ENCODE measurements at places on chromosomes 13 and 19.

DNA sequence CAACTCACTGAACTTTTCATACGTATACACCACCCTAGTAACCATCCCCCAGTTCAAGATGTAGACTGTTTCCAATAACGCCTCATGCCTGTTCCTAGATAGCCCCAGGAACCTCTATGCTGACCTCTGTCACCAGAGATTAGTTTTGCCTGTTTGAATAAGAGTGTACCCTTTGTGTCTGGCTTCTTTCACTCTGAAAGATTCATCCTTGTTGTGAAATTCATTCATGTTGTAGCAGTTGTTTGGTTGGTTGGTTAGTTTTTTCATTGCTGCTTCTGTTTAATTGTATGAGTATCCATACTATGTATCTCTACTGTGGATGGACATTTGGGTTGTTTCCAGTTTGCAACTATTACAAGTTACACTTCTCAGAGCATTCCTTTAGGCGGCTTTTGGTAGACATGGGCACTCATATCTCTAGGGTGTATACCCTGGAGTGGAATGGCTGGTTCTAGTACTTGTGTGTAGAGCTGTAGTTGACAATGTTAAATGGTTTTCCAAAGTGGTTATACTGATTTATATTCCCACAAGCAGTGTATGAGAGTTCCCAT lies 1.6 kb downstream of the RNASEH2B start:
- no peak for DNase-seq

DNA sequence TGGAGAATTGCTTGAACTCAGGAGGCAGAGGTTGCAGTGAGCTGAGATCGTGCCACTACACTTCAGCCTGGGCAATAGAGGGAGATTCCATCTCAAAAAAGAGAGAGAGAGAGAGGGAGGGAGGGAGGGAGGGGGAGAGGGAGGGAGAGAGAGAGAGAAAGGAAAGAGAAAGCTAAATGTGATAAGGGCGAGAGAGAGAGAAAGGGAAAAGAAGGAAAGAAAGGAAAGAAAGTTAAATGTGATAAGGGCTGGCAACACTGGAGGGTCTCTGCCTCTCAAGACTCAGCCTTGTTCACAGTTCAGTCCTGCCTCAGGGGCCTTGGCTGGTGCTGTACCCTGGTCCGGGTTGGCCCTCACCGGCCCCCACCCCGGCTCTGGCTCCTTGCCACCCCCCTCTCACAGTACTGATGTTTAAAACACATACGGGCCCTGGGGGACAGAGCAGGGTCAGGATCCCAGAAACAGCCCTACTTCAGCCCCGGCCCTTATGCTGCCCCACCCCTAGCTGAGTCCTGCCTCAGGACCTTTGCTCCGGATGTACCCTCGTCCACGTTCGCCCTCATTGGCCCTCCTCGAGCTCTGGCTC lies 3.5 kb downstream of the MAP1S start:
- DNase-seq, result no peak

- no peak for DNase-seq
Measured at GRCh38 chr19:29662604-29663404, 2.5 kb upstream of the PLEKHF1 start.

DNA sequence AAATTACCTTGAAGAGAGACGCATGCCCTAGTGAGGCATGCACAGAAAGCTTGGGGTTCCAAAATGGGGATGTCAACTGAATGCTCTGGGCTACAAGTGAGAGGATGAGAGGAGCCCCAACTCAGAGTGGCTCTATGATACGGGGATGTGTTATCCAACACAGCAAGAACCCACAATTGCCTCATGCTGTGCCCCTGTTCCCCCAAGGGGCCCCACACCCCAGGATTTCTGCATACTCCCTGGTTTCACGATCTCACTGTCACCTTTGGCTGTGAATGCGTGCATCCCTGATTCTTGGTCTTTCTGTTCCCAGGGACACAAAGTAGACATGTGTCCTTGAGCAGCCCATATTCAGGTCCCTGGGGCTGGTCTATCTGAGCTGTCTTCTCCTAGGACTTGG lies 29.3 kb downstream of the WDR88 start:
- no peak for DNase-seq

DNA sequence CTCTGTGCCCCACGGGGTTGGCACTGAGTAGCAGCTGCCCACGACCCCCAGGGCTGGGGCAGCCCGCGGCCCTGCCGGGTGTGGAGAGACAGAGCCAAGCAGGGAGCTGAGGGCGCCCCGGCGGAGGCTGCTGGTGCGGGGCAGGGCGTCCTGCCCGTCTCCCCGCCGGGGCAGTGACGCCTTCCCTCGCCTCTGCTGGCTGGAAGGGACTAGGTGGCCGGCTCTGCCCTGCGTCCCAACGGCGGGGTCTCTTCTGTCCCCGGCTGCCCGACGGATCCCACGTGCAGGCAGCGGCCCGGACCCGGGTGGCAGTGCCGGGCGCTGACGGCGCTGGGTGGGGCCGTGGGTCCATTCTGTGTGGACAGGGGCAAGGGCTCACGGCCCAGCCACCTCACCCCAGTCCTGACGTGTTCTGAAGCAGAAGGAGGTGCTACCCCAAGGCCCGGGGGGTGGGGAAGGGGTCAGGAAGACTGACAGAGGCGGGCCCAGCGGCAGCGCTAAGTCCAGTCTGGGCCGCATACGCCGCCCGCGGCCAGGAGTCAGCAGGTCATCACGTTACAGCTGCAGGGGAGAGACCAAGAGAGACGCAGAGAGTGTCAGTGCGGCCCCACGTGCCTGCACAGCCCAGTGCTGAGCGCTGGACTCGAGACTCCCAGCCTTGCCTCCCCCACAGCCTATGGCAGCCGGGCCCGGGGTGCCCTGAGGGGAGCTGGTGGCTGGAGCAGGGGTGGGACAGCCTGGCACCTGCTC lies 15.1 kb upstream of the PLPP2 start:
- no peak for DNase-seq

DNA sequence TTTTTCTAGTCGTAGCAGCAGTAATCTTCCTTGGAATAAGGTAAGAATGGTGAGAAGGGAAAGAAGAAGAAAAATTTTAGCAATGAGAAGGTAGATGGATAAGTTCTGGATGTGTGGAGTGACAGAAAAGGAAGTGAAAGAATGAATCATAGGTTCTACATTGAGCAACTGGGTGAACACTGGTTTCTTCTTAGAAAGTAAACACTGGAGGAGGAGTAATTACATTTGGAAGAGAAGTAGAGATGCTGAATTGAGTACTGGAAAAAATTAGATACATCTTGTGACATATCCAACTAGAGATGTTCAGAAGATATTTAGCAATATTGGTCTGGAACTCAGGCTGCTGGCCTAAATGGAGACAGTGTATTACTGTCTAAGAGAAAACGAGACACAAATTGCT lies 148.5 kb downstream of the GPC5 start:
- DNase-seq, result no peak

DNA sequence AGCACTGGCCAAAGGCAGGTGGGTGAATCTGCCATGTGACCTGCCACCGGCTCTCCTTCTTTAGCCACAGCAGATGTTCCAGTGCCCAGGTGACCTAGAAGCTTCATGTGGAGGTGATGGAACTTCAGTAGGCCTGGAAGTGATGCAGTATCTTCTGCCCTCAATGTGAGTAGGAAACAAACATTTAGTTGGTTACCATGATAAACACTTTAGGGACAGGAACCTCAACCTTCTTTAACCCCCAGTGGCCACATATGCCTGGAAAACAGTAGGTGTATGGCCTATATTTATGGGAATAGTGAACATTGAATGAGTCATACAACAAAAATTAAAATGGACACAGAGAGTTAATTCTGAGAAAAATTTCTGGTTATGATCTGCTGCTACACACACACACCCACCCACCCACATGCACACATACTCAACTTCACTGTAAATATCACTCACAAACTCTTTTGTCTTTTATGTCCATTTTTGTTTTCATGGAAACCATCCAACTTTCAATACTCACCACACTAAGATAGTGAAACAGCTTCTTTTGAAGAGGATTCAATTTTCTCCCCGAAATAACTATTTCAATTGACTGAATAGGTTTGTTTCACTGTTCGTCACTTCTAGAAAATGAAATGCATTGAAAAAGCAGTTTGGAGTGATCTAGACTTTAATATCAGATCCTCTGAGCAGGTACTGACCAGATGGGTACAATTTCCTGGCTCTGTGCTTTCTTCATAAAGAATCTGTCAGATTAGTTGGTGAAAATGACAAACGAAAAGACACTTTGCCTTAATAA lies 97.3 kb downstream of the STARD13 start:
- DNase-seq, result no peak

GRCh38 chr19:44092108-44092507 lies 2.1 kb upstream of the ZNF224 start:
- no peak for DNase-seq

DNA sequence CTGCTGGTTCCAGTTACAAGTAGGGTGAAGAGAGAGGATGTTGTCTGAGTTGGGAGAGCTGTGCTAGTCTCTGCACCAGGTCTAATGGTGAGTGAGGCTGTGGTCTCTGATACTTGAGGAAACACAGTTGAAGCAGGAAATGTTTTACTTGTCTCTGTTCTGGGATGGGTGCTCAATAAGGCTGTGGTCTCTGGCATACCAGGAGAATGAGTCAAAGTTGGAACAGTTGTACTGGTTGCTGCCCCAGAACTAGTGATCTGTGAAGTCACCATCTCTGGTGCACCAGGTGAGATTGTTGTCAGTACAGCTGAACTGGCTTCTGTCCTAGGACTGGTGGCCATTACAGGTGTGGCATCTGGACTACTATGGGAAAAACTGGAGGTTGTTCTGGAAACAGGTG lies 74.7 kb downstream of the MUC16 start:
- DNase-seq, result no peak

GRCh38 chr19:39915848-39916215 lies 18.6 kb downstream of the FCGBP start:
- no peak for DNase-seq

GRCh38 chr19:33750587-33751435 lies 45.9 kb upstream of the KCTD15 start:
- no peak for DNase-seq

DNA sequence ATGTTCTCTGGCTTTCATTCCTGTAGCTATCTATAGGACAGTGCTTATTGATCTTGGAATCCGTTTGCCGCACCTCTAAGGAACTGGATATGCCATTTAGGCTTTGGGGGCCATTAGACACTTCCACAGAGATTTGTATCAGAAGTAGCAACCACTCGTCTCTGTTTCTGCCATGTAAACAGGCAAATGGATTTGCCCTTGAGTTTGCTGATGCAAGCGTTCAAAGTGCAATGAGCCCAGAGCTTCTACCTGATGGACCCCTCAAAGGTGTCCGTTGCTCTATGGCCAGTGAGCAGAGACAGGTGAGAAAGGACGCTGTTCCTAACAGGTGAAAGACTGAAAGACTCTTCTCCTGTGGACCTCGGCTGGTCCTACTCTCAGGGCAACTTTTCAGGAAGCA lies 302.9 kb downstream of the ZNF536 start:
- DNase-seq, result no peak

- no peak for DNase-seq
Measured at GRCh38 chr19:35168196-35168595, 13.7 kb downstream of the FXYD5 start.

DNA sequence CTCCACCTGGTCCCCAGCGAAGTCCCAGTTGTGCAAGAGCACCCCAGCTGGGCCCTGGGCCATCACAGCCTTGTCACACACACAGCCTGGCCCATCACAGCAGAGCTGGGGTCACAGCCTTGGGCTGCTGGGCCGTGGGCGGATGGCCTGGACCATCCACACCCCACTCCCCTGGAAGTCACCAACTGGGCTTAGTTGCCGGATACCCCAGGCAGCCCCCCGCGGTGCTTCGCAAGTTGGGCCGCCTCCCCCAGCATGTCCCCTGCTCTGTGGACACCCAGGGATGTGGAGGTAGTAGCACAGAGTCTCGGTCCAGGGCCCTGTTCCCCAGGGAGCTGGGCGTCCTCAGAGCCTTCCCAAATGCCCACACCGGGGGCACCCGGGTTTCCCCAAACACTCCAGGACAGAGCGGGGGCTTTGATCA lies 4.5 kb upstream of the ZNF554 start:
- no peak for DNase-seq

Measured in stimulated activated CD4-positive, alpha-beta T cell treated with anti-CD3 and anti-CD28 coated beads, Interleukin-15, amount 100 ng/mL, for 48 hours (primary cell).